ENCODE measurements at places on chromosomes 11 and 22. TPM values are rescaled to one million over a fixed set of nuclear protein-coding genes. Genes with fewer than 3 reads are reported as not detected.

KDM4E gene
- polyA plus RNA-seq: 0.11 TPM

ARHGAP20 gene
- polyA plus RNA-seq: 6.6 TPM

DNA sequence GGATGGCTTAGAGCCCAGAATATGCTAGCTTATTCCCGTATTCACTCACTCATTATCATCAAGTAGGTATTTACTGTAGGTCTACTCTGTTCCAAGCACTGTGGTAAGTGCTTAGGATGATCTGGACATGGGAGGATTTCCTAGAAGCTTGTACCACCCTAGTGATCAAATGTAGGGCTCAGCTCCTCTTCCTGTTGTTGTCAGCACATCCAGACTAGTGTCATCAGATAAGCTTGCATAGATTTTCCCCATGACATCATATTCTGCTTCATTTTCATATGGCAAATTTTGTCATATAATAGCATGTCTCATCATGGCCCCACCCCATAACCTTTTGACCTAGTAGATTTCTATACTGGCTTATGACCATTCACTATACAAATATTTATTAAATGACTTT, 19.3 kb upstream of the NUCB2 start:
- no peak for DNase-seq

DNA sequence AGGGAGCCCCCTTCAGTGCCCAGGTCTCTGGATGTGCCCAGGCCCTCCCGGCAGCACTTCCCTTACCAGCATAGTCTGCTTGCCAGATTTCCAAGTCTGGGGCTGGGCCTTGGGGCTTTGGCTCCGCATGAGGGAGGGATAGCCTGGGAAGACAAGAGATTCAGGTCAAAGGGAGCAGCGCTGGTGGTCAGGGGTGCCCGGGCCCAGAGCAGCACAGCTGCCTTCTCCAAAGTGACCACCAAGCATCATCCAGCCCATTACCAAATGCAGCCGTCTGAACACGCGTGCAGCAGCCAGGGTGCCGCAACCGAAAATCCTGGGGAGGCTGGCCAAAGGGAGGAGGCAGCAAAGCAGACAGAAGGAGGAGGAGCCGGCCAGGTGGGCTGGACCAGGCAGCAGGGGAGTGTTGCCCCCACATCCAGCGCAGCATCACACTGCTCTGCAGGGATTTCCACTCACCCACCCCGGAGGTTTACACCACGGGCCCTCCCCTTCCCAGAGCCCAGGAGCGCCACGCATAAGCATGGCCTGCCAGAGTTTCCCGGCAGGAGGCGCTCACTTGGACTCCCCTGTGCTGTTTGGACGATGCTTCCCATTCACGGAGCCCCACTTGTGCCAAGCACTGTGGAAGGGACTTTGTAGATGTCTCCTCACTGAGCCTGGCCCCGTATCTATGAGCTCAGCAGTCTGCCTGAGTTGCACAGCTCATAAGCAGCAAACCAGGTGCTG, 22.5 kb downstream of the TRIM29 start:
- DNase-seq: no peak

GRCh38 chr22:32901925-32902324, 100.4 kb downstream of the TIMP3 start:
- DNase-seq: no peak

- no peak for DNase-seq
Observed at GRCh38 chr11:117912497-117912896, 16.7 kb downstream of the TMPRSS13 start.

- DNase-seq: no peak
Observed at GRCh38 chr22:28072066-28072465, 153.0 kb upstream of the PITPNB start.

DNA sequence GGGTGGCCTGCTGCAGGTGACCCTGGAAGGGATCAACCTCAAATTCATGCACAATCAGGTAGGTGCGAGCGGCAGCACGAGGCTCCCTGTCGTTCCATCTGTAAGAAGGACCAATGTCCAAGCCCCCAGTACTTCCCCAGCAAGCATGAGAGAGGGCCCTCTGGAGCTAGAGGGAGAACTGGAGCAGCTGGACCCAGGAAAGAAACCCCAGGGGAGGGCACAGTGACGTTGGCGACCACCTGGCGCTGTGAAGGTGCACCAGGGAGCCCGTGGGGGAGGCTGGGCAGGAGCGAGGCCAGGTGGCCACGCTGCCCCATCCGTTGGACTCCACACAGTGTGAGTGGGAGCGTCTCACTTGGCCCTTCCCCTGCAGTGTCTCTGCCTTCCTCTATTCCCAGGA, 28.0 kb downstream of the MYBPC3 start:
- DNase-seq: no peak
